ENCODE measurements at places on chromosomes 16 and 17.

GRCh38 chr16:19168371-19169081 is 486 bp downstream of the SYT17 start:
- DNase-seq, result no peak

- DNase-seq, result no peak
Measured at GRCh38 chr16:88357317-88358022, 25.3 kb upstream of the ZNF469 start.

GRCh38 chr16:69855592-69855991 is 93.5 kb downstream of the WWP2 start:
- DNase-seq, result no peak

DNA sequence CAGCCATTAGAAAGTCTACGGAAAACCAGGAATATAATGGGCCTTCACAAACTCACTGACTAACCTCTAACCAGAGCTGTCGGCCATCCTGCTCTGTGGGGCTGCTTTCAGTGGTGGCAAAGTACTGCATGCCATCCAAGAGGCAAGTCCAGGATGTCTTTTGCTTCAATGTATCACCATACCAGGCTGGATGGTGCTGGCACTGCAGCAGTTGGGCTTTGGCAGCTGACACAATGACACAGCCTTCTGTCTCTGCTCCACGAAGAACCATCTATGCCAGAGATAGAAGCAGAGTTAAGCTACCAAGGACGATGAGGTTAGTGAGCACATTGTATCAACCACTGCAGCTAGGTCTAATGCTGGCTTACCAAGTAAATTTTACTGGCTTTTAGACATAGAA is 9.7 kb upstream of the RSKR start:
- no peak for DNase-seq

GRCh38 chr16:80623376-80623775 is 82.6 kb downstream of the DYNLRB2 start:
- no peak for DNase-seq

DNA sequence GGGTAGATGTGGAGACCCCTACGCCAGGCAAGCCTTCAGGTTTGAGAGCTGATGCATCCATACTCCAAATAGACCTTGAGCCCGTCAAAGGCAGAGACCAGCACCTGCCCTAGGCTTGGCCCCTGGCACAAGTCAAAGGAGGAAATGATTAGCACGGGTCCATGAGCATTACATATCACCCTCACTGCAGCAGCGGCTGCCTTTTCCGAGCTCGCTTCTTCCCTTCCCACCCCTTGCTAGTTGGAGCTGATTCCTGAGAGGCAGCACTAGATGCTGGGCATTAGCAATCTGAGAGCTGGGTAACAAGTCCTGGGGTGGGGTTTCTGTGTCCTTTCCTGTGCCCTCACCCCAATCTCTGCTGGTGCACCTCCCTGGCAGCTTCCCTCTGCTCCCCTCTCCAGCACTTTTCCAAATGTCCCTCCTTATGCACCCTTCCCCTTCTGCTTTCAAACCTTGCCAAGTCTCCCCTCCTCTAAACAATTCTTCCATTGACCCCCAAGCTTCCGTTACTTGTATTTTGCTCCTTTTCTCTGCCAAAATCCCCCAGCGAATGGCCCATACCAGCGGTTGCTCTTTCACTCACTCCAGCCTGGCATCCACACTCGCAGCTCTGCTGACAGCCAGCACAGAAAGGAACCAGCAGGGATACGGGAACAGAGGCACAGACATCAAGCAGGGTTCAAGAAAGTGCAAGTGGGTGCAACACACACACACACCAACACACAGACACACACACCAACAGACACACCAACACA is 3.0 kb downstream of the CDRT4 start:
- no peak for DNase-seq

DNA sequence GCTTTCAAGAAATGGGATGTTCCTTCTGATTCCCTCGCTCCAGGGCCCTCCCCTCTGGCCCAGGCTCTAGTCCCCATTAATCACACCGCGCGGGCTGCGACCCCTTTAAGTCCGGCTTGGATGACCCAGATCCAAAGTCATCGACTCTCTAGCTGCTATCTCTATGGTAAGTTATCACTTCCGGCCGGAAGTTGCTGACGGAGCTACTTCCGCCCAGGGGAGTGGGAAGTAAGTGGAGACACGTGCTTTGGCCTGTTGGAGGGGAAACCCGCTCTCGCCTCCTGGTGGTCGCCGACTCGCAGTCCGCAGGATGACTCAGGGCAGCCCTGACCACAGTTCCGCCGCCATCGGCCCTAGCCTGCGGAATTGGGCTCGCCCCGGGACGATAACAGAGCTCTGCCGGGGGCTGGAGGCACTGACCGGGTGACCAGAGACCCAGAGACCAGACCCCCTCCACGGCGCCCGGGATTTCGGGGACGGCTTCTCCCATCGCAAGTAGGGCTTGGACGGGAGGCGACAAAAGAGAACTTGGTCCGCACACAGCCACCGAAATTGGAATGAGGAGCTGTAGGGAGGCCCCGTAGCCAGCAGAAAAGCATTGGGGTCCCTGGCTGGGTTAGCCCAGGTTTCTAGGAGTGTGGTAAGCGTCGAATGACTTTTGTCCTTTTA is 52.2 kb upstream of the SEC14L1 start:
- DNase-seq, result peak; percentile 94

GRCh38 chr17:75514919-75515495 is 330 bp downstream of the CASKIN2 start:
- no peak for DNase-seq

GRCh38 chr17:51640108-51640622 is 379.8 kb downstream of the UTP18 start:
- DNase-seq, result no peak

GRCh38 chr17:63919311-63919723 is 678 bp upstream of the GH1 start:
- peak; percentile 16 for DNase-seq

GRCh38 chr17:13346996-13347762 is 254.6 kb downstream of the HS3ST3A1 start:
- no peak for DNase-seq
